ENCODE measurements at places on chromosomes 2 and 18. TPM values are rescaled to one million over a fixed set of nuclear protein-coding genes. Genes with fewer than 3 reads are reported as not detected.
A peak's percentile ranks its signal among the peaks of the same experiment; 100 is the strongest.

The MPP4 gene
- total RNA-seq, result 0.14 TPM

The ARHGAP28 gene
- total RNA-seq, result 10.0 TPM

The UGT1A5 gene
- total RNA-seq, result not detected

The MBD1 gene
- 69.3 TPM for total RNA-seq

The ANKRD30B gene
- total RNA-seq, result not detected

The CDH20 gene
- total RNA-seq, result 0.06 TPM

The FOXD4L1 gene
- 1.6 TPM for total RNA-seq

DNA sequence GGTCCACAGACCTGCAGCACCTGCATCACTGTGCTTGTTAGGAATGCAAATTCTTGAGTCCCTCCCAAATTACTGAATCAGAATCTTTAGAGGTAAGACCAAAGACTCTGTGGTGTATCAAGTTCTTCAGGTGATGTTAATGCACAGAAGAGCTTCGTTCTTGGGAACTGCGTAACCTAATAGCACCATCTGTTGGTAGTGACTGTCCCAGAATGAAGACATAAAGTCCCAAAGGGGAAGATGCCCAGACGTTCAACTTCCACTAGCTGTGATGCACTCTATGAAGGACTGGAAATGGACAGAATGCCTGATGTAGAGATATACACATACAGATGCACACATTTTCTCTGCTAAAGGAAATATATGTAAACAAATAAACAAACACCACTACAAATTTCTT lies 576.0 kb downstream of the LRP1B start:
- H3K4me3 ChIP-seq, result no peak overlapping the region
- no peak for DNase-seq
- no peaks in the 10 kb centered on the region for H3K4me1 ChIP-seq

DNA sequence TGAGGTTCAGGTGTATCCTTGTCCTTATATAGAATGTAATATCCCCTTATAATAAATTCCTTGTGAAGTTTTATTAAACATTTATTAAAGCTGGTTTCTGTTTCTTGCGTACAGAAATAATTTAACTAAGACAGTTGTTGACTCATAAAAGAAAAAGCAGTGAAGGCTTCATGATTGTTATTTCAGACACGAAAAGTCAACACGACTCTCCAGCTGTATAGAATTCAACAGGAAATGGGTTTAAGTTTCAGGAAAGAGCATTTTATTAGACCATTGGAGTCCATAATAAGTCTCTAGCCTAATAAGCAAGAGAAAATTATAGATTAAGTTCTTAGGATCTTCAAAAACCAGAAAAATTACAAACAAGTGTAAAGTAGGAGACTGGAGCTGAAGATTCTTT lies 62.2 kb downstream of the KCNE4 start:
- H3K4me3 ChIP-seq, result no peak overlapping the region
- no peaks in the 10 kb centered on the region for H3K36me3 ChIP-seq
- no peak for DNase-seq
- H3K27ac ChIP-seq, result no peak overlapping the region
- no peaks in the 10 kb centered on the region for H3K27me3 ChIP-seq

- H3K27me3 ChIP-seq, result no peaks in the 10 kb centered on the region
- no peaks in the 10 kb centered on the region for H3K4me1 ChIP-seq
- no peak overlapping the region for H3K4me3 ChIP-seq
- no peaks in the 10 kb centered on the region for H3K36me3 ChIP-seq
Measured at GRCh38 chr2:16973586-16974286, 308.1 kb upstream of the CYRIA start.

DNA sequence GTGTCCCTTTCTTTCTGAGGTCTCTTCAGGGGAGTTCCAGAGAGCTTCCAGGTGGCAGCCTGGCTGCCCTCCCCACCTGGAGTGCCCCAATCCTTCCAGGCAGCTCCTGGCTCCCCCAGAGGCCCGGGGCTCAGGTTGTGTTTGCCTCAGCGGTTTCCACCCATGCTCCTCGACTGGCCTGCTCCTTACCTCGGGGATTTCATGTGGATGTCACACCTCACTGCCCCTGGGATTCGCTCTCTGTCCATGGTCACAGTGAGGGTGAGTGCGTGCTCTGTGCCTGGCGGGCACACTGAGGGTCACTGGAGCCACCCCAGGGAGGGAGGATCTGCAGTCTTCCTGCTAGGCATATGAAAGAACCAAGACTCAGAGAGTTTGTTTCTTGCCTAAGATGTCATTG lies 2.1 kb upstream of the TOGARAM2 start:
- no peaks in the 10 kb centered on the region for H3K27me3 ChIP-seq
- DNase-seq, result no peak
- H3K36me3 ChIP-seq, result no peaks in the 10 kb centered on the region
- no peak overlapping the region for H3K4me3 ChIP-seq
- H3K27ac ChIP-seq, result no peak overlapping the region

DNA sequence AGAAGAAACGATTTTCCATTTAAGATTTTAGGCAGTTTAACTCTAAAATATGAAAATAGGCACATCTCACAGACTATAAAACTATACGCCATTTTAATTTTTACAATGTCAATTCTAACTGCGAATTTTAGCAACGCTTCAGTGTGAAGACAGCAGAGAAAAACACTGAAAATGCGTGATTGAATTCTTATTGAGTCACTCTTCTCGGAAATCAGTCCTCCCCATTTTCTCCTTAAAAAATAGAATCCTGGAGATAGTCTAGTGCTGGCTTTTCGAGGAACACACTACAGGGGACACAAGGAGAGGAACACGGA lies 373 bp upstream of the TAF4B start:
- no peaks in the 10 kb centered on the region for H3K27me3 ChIP-seq
- peak overlapping the region; percentile 27 for H3K27ac ChIP-seq
- peak overlapping the region; percentile 90 for H3K4me3 ChIP-seq
- no peaks in the 10 kb centered on the region for H3K36me3 ChIP-seq
- peaks cover 25% of the 10 kb centered on the region for H3K4me1 ChIP-seq

DNA sequence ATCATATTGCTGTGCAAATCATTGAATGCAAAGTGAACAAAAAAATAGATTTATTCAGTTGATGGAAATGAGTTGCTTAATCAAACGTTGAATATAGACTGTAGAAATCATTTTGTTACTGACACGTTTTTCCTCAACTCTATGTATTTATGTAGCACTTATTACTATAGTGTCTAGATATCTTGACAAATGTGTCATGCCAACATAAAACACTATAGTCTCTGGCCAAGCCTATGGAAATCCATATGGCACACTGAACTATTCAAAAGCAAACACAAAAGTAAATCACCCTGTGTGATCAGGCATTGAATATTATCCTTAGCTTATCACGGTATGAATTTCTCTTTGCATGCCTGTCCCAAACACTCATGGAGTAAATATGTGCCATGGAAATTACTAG lies 131.3 kb downstream of the ZNF804A start:
- DNase-seq, result no peak
- no peak overlapping the region for H3K4me3 ChIP-seq
- no peaks in the 10 kb centered on the region for H3K36me3 ChIP-seq
- no peaks in the 10 kb centered on the region for H3K4me1 ChIP-seq
- H3K27ac ChIP-seq, result no peak overlapping the region

DNA sequence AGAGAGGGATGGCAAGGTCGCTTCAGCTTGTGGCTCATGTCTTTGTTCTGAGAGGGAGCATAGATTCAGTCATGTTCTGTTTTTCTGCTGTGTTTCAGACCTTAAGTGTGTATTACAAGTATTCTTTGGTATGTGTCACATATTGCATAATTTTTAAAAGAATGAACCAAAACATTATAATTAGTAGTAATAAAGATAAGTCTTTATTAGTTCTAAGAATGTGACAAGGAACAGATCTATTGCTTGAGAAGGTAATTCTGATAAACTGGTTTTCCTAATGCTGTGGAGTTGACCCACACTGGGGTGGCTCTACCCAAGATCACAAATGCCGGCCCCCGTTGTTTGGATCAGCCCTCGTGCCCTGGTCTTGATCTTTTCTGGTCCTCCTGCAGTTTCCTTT lies 124.3 kb upstream of the FOSL2 start:
- no peak overlapping the region for H3K27ac ChIP-seq
- no peak for DNase-seq
- no peaks in the 10 kb centered on the region for H3K27me3 ChIP-seq

GRCh38 chr2:205659922-205660321 lies 22.4 kb upstream of the NRP2 start:
- no peak overlapping the region for H3K27ac ChIP-seq
- H3K4me3 ChIP-seq, result no peak overlapping the region
- no peaks in the 10 kb centered on the region for H3K36me3 ChIP-seq
- DNase-seq, result no peak

GRCh38 chr18:22826726-22827125 lies 106.4 kb upstream of the RBBP8 start:
- H3K36me3 ChIP-seq, result no peaks in the 10 kb centered on the region
- DNase-seq, result no peak
- H3K27me3 ChIP-seq, result no peaks in the 10 kb centered on the region
- H3K27ac ChIP-seq, result no peak overlapping the region
- H3K4me1 ChIP-seq, result no peaks in the 10 kb centered on the region

GRCh38 chr2:67576991-67577390 lies 179.9 kb downstream of the ETAA1 start:
- no peaks in the 10 kb centered on the region for H3K27me3 ChIP-seq
- no peaks in the 10 kb centered on the region for H3K4me1 ChIP-seq
- DNase-seq, result no peak

GRCh38 chr2:45575881-45576280 lies 35.2 kb downstream of the SRBD1 start:
- no peaks in the 10 kb centered on the region for H3K36me3 ChIP-seq
- DNase-seq, result no peak
- no peaks in the 10 kb centered on the region for H3K4me1 ChIP-seq
- H3K27ac ChIP-seq, result no peak overlapping the region
- H3K4me3 ChIP-seq, result no peak overlapping the region

DNA sequence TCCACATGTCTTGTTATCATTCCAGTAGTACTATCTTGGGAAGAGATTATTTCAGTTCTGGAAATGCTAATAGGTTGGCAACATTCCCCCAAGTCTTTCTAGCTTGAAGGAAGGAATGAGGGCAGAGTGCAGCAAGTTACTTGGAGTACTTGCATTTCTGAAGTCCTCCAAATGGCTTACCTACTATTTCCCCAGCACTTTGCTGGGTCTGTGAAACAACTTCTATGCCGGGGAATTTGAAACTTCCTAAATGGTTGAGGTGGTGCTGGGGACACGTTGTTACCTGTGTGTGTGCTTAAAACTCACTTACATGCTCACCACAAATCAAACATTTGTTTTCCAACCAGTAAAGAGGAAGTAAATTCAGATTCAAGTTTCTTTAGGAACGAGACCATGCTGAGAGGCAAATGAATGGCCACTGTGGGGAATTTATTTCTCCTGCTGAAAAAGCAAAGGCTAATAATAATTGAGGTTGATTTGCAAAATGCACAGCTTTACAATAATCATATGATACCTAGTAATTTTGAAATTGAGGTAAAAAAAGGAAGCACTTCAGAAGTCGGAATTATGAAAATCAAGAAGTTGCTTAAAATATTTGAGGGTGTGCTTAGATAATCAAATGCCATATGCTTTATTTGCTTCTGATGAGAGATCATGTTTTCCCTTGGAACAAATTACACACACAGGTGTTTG lies 1167.7 kb upstream of the ZEB2 start:
- peaks cover 4% of the 10 kb centered on the region for H3K4me1 ChIP-seq
- H3K27me3 ChIP-seq, result no peaks in the 10 kb centered on the region
- peak; percentile 48 for DNase-seq
- H3K4me3 ChIP-seq, result no peak overlapping the region
- H3K36me3 ChIP-seq, result no peaks in the 10 kb centered on the region

GRCh38 chr2:47907039-47907781 lies 912 bp upstream of the FBXO11 start:
- peaks cover 12% of the 10 kb centered on the region for H3K4me1 ChIP-seq
- H3K36me3 ChIP-seq, result no peaks in the 10 kb centered on the region
- H3K4me3 ChIP-seq, result peak overlapping the region; percentile 14

DNA sequence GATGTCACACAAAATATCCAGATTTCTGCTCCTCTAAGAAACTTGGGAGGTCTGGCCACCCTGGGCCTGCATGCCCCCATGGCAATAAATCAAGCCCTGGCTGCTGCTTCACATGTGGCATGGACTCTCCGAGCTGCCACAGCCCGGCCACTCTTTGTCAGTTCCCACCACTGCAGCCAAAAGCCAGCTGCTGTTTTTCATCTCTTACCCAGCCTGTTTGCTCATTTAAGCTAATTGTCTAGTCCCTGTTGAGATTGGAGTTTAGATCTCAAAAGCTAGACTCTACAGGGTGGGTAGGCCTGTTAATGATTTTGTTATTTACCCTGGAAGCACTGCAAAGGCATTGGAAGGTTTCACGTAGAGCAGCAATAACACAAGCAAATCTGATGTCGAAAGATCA lies 20.9 kb upstream of the ANXA4 start:
- H3K27ac ChIP-seq, result no peak overlapping the region
- DNase-seq, result peak; percentile 24
- no peaks in the 10 kb centered on the region for H3K4me1 ChIP-seq
- H3K27me3 ChIP-seq, result no peaks in the 10 kb centered on the region
- H3K4me3 ChIP-seq, result no peak overlapping the region

DNA sequence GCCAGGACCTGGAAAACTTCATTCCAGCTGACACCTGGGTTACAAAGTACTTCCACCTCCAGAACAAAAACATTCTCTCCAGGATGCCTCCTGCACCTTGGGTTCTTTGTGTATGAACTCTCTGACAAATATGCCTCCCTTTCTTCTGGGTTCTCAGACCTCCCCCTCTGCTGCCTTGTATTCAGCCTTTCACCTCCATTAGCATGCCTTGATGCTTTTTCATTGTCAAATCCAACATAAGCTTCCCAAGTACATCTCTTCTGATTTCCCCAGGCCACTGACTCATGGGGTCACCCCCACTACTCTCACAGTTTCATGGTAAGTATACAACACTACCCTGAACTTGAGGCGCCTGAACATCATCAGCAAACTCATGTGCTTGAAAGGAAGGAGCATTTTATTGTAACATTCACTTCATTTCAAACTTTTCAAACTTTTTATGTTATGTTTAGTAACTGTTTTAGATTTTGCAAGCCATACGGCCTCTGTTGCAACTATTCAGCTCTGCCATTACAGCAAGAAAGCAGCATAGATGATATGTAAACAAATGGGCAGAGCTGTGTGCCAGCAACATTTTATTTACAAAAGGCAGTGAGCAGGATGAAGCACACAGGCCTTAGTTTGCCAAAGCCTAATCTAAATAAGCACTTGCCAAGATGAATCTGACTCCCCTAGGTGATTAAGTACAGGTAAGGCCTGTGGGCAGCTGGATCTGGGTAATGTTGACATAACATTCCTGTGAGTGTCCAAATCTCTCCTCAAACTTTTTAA lies 32.5 kb upstream of the MRPS9 start:
- H3K4me1 ChIP-seq, result no peaks in the 10 kb centered on the region
- H3K27ac ChIP-seq, result no peak overlapping the region
- H3K27me3 ChIP-seq, result no peaks in the 10 kb centered on the region
- DNase-seq, result no peak

DNA sequence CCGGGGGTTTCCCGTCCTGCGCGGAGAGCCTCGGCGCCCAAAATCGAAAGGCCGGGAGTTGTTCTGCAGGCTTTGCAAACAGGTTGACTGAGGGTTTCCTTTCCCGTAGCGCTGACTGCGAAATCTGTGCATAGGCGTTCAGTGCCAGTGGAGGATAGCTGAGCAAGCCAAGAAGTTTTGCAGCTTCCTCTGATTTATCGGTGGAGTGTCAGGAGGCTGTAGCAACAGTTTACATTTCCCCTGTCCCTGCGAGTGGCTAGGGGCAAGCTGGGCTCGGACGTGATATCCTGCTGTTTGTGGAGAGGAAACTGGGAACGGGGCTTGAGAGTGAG lies 694 bp downstream of the THSD7B start:
- no peak for DNase-seq
- no peaks in the 10 kb centered on the region for H3K36me3 ChIP-seq
- peak overlapping the region; percentile 32 for H3K4me3 ChIP-seq
- peaks cover 16% of the 10 kb centered on the region for H3K4me1 ChIP-seq
- H3K27me3 ChIP-seq, result peaks cover 14% of the 10 kb centered on the region
- H3K27ac ChIP-seq, result no peak overlapping the region
